Astrocyte of the spinal cord (primary cell): ENCODE measurements at places on chromosomes 11 and 22.

DNA sequence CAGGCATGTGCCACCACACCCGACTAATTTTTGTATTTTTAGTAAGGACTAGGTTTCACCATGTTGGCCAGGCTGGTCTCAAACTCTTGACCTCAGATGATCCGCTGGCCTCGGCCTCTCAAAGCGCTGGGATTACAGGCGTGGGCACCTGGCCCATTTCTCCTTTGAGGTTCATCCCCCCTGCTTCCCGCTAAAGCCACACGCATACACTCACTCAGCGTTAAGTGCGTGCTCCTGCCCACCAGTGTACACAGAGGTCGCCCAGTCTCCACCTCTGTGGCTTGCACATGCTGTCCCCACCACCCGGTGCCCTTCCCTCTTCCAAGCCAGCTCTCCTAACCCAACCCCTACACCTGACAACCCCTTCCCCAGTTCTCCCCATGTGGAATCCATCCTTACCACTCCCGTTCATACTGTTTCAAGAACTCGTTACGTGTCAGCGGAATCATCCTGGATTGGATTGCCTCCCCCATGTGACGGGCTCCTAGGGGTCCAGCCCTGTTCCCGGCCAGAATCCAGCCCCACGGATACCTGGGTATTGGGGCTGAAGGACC is 15.7 kb upstream of the CYTH4 start:
- DNase-seq: no peak

DNA sequence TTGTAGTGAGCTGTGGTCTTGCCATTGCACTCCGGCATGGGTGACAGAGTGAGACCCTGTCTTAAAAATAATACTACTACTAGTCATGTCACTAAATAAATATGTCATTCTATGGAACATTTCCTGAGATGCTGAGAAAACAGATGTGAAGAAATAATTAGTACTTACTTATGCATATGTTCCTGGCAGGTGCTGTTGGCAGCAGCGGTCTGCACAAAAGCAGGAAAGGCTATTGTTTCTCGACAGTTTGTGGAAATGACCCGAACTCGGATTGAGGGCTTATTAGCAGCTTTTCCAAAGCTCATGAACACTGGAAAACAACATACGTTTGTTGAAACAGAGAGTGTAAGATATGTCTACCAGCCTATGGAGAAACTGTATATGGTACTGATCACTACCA is 8.8 kb downstream of the ARCN1 start:
- no peak for DNase-seq

GRCh38 chr11:7088921-7089320 is at the start of gene RBMXL2:
Gene RBMXL2, plus strand, starts transcription at chr11:7088998. Its CDS starts 123 bp downstream, at chr11:7089121.
- no peak for DNase-seq

- no peak for DNase-seq
These were observed 9.8 kb upstream of the POU2AF1 start for GRCh38 chr11:111388842-111389241.

- no peak for DNase-seq
These were observed 31.9 kb upstream of the CCDC90B start for GRCh38 chr11:83317757-83318690.

DNA sequence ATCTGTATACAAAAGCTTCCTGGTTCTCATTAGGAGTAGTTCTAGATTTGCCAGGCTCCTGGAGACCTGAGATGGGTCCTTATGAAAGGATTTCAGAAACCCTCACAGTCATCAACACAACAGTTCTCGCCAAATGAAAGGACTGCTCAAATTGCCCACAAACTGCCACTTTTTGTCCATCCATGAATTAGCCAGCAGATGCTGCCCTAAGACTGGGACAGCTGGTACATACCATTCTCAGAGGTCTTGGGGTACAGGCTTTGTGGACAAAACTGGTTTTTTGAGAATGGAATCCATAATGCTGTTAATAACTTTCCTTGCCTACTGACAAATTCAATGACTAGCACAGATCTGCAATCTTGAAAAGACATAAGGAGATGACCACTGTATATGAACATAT is 23.4 kb upstream of the BDNF start:
- no peak for DNase-seq

- peak; percentile 99 for DNase-seq
These were observed 4.8 kb upstream of the ELFN2 start for GRCh38 chr22:37431801-37432707.

DNA sequence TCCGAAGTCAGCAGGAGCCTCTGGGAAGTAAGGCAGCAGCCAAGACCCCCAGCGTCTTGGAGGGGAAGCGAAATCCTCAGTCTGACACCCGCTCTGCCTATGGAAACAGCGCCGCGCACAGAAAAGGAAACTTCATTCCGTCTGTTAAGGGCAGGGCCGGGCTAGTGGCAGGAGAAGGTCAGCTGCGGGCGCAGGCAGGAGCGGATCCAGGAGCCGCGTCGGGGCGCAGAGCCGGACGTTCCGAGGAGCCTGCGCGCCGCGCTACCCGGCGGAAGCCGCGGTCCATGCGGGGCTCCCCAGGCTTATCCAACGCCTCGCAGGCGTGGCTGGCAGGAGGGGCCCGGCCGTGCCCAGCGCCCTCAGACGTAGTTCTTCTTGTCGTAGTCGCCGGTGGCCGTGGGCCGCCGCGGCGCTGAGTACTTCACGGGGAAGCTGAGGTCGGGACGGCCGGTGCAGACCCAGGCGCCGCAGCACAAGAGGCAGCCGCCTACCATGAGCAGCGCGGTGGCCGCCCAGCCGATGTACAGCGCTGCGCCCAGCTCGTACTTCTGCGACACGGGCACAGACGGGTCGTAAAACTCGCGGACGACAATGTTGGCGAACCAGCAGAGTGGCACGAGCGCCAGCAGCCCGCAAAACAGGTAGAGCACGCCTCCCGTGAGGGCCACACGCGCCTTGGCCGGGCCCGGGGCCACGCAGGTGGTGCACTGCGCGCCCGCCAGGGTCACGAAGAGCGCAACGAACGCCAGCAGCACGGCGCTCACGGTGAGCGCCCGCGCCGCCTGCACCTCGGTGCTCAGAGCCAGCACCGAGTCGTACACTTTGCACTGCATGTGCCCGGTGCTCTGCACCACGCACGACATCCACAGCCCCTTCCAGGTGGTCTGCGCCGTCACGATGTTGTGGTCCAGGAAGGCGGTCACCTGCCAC is 705 bp downstream of the CLDN5 start:
- DNase-seq: peak; percentile 28

DNA sequence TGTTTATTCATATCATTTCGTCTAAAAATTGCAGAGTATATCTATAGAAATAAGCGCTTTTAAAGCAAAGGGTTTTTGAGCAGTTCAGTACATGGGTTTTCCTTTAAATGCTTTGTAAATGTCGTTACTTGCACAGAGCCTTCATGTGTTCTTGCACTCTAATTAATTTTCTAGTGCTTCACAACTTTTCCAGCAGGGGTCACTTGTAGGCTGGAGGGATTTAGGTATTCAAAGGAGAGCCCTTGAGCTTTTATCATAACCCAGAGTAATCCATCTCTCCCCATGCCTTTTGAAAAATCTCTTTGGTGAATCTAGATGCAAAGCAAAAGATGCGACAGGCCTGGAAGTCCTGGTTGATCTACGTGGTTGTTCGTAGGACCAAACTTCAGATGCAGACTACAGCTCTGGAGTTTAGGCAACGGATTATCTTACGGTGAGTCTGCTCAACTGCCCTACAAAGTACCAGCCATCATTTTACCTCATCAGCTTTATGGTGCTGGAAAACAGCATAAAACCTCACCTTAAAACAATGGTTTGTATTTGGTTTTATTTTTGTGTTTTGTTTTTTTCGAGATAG is 60.4 kb downstream of the SFI1 start:
- DNase-seq: peak; percentile 45
